NAMALWA (cell line): ENCODE measurements at places on chromosomes 4 and X.

GRCh38 chrX:24034485-24034884, 7.5 kb upstream of the KLHL15 start:
- DNase-seq: no peak

GRCh38 chr4:139943277-139943676, 210.7 kb downstream of the MAML3 start:
- no peak for DNase-seq

GRCh38 chr4:107913283-107913899, 18.0 kb upstream of the CYP2U1 start:
- DNase-seq: peak; percentile 84

DNA sequence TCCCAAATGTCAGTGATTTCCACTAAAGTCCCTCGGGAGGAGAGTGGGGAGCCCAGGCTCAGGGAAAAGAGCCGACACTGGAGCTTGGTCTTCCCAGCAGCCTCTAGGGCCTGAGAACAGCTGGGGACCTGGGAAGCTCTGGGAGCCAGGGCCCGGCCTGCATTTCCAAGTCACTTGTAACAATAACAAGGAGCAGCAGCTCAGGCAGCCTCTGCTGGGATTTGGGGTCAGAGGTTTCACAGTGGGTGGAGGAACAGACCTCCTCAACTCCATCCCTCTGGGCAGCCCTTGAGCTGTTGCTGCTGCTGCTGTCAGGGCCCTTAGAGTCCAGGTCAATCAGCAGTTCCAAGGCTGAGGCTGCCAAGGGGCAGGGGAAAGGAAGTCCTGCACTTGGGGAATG, 11.1 kb downstream of the STARD8 start:
- no peak for DNase-seq

GRCh38 chrX:2512501-2512900, 11.7 kb upstream of the DHRSX start:
- DNase-seq: no peak

GRCh38 chr4:151166636-151167035, 67.2 kb downstream of the RPS3A start:
- no peak for DNase-seq

GRCh38 chr4:2259541-2260343, 2.2 kb downstream of the MXD4 start:
- DNase-seq: no peak

GRCh38 chrX:139204898-139205667, 325.5 kb upstream of the F9 start:
- no peak for DNase-seq
